G401 (cell line): ENCODE measurements at places on chromosomes 6 and 20. TPM values are rescaled to one million over a fixed set of nuclear protein-coding genes. Genes with fewer than 3 reads are reported as not detected.

DNA sequence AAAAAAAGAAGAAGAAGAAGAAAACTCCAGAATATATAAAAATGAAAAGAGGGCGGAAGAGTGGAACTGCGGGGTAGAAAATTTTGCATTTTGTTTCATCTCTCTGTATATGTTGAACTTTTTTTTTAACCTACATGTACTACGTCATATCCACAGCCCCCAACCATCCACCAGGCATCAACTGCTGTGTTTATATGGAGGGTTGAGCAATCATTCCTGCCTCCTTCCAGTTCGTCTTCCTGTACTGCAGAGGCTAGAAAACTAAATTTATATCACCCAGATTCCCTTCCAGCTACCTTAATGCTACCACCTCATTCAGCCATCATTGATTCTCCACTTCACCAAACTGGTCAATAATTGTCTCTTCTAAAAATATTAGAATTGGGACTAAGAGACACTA lies 9.5 kb upstream of the SIGLEC1 start:
- DNase-seq, result no peak

DNA sequence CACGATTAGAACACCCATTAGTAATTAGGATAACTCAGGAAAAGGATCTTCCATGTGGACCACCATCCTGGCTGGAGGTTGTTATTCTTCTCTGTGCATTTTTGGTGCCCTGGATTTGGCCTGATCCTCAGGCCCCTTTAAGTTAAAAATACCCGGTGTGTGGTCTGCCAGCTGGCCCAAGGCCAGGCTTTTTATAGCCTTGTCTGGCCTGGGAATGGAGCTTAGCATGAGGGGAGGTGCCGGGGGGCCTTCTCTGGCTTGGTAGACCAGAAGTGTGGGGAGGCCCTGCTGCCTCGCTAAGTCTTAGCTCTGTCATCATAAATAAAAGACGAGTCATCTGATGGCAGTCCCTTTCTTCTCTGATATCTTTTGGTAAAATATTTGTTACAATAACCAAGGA lies 71.4 kb downstream of the ARID1B start:
- peak; percentile 79 for DNase-seq

DNA sequence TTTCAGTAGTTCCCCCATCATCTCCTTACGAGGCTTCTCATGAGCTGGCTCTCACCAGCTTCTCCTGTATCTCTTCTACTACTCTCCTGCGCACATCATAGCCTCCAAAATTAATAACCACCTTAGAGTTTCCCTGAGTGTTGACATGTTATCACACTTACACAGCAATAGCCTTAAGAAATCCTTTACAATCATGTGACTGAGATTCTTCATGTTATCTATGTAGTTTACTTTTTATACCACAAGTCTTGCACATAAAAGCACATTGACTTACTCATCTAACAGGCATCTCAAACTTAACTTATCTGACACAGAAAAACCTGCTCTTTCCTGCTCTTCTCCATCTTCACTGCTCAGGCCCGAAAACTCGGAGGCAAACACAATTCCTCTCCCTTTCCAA lies 103.7 kb upstream of the TAB2 start:
- DNase-seq, result no peak

- no peak for DNase-seq
These were observed 51.7 kb downstream of the MOCS1 start for GRCh38 chr6:39882531-39882899.

DNA sequence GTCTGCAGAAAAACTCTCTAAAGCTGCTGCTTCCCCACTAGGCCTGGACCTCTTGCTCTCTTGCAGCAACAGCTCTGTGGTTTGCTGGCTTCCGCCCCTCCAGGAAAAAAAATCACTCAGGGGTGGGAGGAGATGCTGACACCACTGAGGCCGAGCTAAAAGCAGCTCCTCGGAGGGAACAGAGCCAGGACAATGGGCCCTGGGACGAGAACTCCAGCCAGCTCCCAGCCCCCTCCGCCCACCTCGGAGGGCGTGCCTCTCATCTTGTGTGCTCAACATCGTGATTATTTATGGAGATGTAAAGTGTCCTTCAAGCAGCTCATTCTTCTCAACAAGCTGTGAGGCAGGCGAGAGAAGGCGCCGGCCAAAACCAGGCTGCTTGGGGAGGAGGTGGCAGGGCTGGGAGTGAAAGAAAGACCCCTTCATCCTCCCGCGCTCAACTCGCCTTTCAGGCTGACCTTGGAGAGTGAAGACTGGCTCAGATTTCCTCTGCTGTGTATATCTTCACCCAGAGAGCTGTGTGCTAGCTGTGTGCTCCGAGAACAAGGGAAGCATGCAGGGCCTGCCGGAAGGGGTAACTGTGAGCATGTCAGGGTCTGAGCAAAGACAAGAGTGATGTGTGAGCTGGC lies 53.5 kb upstream of the LRFN2 start:
- DNase-seq, result no peak

DNA sequence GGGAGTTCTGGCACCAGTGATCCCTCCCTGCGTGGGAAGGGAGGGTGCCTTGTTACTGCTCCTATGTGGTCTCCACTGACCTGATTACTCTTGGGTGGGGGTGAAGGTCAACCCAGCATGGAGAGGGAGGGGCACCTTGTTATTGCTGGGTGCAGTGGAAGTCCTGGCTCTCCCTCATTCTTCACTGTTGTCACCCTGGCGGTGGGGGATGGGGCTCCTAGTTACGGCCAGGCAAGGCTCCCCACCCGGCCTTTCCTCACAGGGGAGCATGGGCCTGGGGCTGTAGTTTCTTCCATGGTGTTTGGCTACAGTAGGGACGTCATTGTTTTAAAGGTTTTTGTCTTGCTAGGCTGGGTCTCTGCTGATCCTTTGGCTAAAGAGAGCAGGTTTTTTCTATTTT lies 40.8 kb downstream of the PACSIN1 start:
- DNase-seq, result no peak

DNA sequence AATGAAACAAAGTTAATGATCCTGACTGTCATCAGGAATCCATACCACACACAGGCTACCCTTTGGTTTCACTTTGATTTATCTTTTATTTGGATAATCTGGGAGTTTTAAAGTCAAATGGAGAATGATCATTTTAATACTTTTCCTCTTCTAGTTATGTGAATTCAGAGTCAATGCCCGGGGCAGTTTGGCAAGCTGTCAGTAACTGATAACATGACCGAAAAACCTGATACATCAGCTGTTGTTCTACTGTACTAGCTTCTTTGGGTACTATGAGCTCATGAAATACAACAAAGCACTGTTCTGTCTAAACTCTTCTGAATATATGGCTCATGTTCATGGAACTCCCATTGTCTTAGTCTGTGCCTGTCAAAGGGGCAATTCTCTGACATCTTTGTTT lies 30.2 kb downstream of the KLHL31 start:
- DNase-seq, result peak; percentile 12

DNA sequence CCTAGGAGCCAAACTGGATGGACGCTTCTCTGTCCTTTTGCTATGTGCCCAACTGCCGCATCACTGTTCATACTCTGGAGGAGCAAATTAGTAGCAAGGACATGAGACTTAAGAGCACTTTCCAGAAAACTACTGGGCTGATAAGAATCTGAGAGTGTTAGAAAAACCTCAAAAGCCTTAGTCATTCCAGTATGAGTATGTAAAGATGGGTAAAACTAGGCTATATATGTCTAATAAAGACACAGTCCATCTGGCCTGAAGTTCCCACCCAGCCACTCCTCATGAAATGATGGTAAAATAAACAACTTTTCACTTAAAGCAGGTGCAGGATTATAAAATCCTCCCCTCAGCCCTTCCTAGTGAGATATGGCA lies 30.6 kb downstream of the SHLD1 start:
- DNase-seq, result no peak

GRCh38 chr20:44291754-44292153 lies 19.2 kb downstream of the FITM2 start:
- DNase-seq, result no peak

DNA sequence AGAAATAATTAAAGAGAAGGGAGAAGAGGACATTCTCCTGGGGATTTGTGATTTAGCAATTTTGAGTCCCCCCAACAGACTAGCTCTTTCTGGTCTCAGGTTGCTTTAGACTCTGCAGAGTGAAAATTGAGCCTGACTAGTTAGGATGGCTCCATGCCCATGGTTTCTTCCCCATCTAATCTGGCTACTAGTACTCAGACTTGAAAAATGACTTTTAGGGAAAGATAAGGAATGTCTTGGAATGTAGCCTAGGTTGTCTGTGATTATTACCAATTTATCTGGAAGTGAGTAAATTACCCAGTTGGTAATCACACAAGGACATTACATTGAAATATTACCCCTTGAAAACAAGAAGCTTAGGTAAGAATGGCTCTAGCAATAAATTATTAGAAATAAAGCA lies 4.2 kb downstream of the BEND6 start:
- DNase-seq, result no peak

GRCh38 chr20:53425941-53426340 lies 167.7 kb downstream of the ZNF217 start:
- no peak for DNase-seq

DNA sequence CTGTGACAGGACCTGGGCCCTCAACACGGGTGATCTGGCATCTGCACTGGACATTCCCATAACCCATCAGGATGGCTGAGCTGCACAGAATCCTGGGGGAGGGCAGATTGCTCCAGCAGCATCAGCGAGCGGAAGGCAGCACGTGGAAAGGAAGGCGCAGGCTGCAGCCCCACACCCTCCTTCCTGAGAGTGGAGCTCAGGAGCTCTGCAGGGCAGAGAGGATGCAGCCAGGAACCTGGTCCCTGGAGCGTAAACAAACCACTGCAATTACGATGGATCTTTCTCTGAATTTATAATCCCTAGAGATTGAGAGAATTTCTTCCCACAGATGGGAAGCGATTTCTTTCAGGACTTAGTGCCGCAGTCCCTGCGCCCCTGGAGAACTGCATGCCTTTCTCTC lies 39.7 kb upstream of the EMILIN3 start:
- peak; percentile 26 for DNase-seq

- DNase-seq, result peak; percentile 65
These were observed 11.2 kb downstream of the ZNF337 start for GRCh38 chr20:25685276-25686080.

DNA sequence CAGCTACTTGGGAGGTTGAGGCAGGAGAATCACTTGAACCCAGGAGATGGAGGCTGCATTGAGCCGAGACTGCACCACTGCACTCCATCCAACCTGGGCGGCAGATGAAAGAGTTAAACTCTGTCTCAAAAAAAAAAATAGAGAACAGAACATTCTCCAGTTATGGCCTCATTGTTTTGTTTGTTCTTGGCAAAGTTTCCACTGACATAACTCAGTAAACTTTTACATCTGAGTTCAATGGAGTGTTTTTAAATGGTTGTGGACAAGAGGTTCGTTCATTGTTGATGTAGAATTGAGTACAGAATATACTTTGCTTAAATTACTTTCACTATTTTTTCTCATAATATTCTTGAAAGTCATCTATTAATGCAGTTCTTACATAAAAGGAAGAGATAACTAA lies 42.2 kb upstream of the IFNGR1 start:
- DNase-seq, result no peak

GRCh38 chr6:33440649-33441309 lies 13.6 kb upstream of the ZBTB9 start:
- no peak for DNase-seq

DNA sequence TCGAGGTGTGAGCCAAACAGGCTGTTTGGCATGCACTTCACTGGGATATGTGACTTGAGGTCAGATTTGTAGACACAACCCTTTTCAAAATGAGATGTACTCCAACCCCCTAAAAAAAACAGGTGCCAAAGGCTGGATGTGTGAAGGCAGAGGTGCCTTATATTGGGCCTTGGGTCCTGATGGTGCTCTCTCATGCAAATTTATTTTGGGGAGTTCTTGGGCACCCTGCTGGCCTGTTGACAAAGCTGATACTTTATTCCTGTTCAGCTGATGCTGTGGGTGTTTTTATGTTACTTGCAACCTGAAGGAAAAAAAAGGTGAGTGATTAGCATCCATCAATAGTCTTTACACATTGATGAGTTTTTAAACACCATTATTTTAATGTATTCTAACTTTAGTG lies 121.5 kb downstream of the DNAH8 start:
- peak; percentile 31 for DNase-seq

- peak; percentile 44 for DNase-seq
These were observed 13.3 kb upstream of the NXT1 start for GRCh38 chr20:23337312-23337711.

DNA sequence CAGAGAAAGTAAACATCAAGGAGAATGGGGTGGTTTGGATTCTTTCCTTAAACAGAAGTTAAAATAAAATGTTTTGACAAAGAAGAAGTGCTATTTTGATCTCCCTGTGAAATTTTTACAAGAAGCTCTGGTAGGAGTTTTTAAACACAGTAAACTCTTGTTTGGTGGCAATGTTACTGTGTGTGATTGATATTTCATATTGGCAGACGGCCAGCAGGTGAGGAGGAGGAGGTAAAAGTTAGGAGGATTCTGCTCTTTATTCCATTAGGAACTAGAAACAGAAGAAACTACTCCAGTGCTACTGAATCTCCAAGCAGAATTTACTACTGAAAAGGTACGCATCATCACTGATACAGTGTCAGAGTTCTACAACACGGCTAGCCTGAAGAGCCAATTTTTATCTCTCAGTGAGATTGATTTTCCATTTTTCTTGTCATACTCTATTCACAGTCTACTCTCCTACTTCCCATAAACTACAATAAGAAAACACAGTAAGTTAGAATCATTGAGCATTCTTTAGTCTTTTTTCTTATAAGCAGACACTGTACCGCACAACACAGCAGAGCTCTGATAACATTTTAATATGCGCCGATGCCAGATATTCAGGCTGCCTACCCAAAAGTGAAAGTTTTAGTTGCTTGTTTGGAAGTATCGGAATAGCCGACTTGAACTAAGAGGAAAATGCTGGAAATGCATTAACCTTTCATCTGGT lies 21.2 kb upstream of the AFDN start:
- no peak for DNase-seq

DNA sequence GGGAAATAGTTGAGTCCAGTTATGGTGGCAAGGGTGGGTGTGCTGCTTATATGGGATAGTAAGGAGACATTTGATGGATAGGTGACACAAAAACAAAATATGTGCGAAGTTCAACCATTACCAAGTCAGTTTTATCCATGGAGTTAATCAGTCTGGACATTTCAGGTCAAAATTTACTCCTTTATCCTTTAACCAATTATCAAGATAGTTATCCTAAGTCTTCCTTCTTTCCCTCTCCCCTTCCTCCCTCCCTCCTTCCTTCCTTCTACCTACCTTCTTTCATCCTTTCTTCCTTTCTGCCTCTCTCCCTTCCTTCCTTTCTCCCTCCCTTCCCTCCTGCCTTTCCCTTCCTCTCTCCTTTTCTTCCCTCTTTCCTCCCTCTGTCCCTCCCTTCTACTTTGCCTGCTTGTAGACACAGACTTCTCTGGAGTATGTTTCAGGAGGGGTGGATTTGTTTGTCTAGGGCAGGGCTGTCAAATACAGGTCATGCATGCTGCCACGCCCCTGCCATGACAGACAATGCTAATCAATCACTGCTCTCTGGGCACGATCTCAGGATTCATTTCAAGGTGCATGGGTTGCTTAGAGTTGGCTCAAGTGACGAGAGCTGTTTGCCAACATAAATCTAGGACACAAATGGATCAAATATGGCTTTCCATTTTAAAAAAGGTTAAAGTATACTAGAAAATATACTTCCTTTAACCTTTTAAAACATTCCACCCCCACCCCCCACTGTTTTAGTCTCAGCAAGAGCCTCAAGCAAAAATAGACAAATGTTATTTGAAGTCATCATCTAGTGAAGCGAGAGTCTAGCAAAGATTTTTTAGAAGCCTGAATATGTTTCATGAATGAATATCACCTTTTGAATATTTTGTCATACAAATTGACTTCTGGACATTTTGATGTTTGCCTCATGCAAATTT lies 281.6 kb upstream of the CITED2 start:
- DNase-seq, result no peak

The ADISSP gene
- 95.8 and 107 TPM in 2 replicates for total RNA-seq

The SYCP2 gene
- 5.0 and 8.6 TPM in 2 replicates for total RNA-seq

The LY86 gene
- not detected in 2 replicates for total RNA-seq

The KIFC1 gene
- total RNA-seq, result 98.5 and 123 TPM in 2 replicates

The PACRG gene
- total RNA-seq, result not detected in 2 replicates

The BPIFB4 gene
- not detected in 2 replicates for total RNA-seq

The ARG1 gene
- total RNA-seq, result not detected in 2 replicates
